ENCODE measurements at places on chromosomes 13 and 19. TPM values are rescaled to one million over a fixed set of nuclear protein-coding genes. Genes with fewer than 3 reads are reported as not detected.

The CERS1 gene
- 73.2 TPM for total RNA-seq

DNA sequence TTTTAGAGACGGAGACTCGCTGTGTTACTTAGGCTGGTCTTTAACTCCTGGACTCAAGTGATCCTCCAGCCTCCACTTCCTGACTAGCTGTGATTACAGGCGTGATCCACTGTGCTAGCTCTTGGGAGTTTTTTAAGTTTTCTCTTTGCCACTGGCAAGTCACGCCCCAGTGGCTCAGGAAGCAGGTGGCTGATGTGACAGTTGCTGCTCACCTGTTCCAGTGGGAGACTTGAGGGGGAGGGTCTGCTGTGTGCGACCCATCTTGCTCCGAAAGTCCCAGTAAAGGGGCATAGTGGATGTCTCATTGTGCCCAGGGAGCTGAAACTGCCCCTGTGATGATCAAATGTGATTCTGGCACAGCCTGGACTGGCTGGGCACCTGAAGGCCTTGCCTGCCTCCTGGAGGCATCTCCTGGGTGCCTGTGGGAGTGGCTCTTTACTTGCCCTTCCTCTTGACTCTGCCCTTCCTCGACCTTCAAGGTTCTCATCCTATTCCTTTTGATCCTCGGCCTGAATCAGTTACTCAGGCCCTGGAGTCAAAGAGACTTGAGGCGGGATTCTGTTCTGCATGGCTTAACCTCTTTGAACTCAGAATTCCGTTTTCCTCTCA lies 7.8 kb downstream of the SMARCA4 start:
- no peak for DNase-seq

- DNase-seq = no peak
Observed at GRCh38 chr13:69556540-69557196, 551.0 kb upstream of the ATXN8OS start.

The MCF2L gene
- total RNA-seq = 14.6 TPM

DNA sequence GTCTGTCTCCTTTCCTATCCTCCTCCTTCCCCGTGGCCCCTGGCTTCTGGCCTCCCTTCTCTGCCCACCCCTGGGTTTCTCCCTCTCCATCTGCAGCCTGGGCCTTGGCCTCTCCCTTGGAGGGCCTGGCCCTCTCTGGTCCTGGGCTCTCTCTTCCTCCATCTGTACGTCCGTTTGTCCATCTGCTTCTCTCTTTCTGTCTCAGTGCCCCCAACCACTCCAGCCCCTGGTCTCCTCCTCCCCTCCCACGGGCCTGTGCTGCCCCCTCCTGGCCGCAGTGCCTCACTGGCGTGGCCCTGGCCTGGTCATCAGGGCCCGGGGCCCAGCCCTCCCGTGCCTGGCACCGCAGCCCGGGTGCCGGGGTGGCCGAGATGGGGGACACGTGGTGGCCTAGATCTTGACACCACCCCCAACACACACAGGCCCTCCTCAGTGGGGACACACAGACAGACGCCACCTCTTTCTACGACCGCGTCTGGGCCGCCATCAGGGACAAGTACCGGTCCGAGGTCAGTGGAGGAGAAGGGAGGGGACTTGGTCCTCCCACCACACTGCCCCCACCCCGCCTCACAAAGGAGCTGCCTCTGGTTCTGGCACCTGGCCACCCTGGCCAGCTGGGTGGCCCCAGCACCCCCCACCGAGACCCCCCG lies 11.3 kb downstream of the PRKCSH start:
- DNase-seq = no peak

GRCh38 chr19:28009696-28010095 lies 1203.3 kb downstream of the UQCRFS1 start:
- no peak for DNase-seq

DNA sequence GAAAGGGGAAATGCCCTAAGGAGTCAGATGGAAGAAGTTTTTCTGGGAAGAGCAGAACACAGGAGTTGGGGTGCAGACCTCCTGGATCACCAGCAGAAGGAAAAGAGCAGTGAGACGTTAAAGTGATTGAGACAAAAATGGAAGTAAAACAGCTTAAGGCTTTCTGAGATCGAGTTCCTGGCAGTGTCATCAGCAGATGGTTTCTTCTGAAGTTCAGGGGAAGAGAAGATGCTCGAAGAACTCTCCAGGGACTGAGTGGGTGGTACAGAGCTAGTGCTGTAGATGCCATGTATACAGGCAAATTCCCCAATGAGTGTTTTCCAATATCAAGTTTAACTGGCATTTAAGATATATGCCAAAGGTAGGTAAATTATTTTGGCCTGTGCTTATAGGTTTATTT lies 272.2 kb upstream of the KLF12 start:
- DNase-seq = no peak

The TEX101 gene
- 93.3 TPM for total RNA-seq

Data from testis (tissue), 5 donors.